ENCODE measurements at places on chromosomes 5 and 9.

DNA sequence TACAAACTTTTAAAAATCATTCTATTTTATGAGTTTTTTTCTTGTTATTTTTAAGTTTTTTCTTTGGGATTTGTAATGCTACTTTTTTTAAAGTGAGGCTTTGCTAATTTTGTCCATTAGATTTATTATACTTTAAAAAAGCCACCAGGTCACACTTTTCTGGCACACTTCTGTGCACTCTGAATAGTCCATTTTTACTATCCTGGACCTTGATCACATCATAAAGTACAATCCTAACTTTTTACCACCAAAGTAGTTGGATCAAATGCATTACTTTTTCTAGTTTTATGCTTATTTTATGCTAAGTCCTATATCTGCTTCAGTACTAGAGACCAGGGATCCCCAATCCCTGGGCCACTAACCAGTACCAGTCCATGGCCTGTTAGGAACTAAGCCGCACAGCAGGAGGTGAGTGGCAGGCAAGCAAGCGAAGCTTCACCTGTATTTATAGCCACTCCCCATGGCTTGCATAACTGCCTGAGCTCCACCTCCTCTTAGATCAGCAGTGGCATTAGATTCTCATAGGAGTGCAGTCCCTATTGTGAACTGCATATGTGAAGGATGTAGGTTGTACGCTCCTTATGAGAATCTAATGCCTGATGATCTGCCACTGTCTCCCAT lies 16.0 kb downstream of the FRRS1L start:
- no peak for DNase-seq

GRCh38 chr9:78030553-78031443 lies 813 bp downstream of the GNAQ start:
- DNase-seq, result peak; percentile 76

DNA sequence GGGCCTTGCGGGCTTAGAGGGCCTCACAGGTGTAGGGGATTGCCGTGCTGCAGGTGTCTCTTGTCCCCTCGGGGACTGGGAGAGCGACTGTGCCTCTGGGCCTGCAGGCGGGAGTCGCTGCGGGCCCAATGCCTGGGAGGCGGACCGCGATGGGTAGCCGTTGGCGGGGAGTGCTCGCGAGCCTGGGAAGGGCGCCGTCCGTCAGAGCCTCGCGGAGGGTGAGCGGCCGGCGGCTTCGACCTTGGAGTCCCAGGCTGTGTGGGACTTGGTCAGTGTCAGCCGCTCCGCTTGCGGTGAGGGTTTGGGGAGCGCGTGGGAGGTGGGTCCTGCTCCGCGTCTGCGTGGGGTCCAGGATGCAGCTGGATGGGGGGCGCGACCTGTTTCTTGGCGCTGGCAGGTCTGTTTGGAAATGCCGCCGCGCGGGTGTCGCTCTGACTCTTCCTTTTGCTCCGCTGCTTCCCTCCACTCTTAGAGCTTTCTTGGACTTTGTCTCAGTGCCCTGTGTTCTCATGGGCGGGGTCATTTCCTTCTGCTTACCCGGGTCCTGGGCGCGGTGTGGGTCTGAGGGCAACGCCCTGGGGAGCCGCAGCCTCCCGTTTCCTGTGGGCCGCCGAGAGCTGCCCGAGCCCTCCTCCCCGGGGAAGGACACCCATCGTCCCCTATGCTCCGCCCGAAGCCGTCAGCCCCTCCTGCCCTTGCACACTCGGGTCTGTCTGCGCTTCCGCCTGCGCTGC lies 88.9 kb upstream of the CACNA1B start:
- no peak for DNase-seq

- DNase-seq, result no peak
Measured at GRCh38 chr9:128429513-128430086, 8.9 kb downstream of the CERCAM start.
